RWPE2 (cell line): ENCODE measurements at places on chromosomes 13 and 19.
A peak's percentile ranks its signal among the peaks of the same experiment; 100 is the strongest.

- no peak for DNase-seq
These were observed 174.5 kb downstream of the USP12 start for GRCh38 chr13:26996965-26997752.

DNA sequence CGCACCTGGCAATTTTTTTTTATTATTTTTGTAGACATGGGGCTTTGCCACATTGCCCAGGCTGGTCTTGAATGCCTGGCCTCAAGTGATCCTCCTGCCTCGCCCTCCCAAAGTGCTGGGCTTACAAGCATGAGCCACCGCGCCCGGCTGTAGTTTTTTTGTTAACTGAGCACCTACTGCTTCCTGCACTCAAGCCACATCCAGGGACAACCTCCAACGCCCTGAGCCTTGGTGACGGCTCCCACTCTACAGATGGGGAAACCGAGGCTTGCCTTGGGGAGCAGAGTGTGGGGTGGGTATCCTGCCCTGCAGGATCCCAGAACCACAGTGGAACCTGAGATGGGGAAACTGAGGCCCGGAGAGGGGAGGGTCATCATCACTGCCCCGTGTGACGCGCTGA, 3.0 kb downstream of the ELANE start:
- DNase-seq, result no peak

- DNase-seq, result no peak
These were observed 8.1 kb downstream of the PTGIR start for GRCh38 chr19:46616631-46617322.

DNA sequence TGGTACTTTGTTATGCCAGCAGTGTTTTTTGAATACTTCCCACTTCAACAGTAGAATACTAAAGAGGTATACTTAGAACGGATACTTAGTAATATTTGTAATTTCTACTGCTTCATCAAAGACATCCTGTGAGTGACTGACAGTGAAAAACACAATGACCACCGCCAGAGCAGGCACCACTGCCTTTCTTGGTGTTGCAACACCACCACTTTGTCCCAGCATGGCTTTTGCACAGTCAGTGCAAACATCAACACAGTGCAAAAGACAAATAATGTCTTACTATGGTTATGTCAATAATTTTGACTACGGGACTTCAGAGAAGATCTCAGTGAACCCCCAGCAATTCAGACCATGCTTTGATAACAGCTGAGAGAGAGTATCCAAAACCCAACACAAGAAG, 220.5 kb downstream of the RBM26 start:
- no peak for DNase-seq

GRCh38 chr13:36872621-36873020, 47.4 kb downstream of the SMAD9 start:
- no peak for DNase-seq

- no peak for DNase-seq
These were observed 22.1 kb upstream of the ASF1B start for GRCh38 chr19:14158276-14159023.

GRCh38 chr19:2533686-2534422, 57.9 kb downstream of the GADD45B start:
- no peak for DNase-seq

DNA sequence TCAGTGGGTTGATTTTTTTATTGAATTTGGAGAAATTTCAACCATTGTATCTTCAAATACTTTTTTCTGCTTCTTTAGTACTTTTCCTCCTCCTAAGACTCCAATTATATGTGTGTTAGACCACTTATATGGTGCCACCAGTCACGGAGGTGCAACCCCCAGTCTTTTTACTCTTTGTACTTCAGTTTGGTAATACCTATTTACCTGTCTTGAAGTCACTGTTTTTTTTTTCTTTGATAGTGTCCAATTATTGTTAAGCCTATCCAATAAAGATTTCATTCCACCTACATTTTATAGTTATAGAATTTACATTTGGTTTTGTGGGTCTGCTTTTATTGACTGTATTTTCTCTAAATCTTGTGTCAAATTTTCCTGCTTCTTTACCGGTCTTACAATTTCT, 14.9 kb downstream of the ZNF283 start:
- DNase-seq, result no peak

GRCh38 chr19:19409631-19410030, 4.2 kb downstream of the GATAD2A start:
- DNase-seq, result no peak

DNA sequence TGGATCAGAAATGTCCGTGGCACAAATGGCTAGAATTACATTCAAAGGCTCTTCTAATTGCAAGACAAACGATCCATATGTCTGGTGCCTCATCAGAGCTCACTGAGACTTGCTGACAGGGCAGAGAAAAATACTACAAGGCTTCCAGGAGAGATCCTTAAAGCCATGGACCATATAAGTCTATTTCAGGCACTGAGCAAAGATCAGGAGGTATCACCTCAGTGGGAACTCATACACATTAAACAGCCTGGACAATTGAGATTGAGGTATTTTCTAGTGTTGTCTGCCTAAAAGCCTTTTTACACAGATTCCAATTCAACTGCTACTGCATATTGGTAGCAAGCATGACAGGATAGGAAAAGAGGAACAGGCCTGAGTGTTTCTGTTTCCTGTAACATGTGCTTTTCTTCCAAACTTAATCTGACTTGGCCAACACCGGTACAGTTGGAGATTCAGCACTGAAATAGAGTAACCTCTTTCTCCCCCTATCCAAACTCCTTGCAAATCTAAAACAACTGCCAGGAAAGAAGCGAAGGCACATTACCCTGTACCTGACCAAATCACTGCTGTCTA, 65.9 kb downstream of the SERP2 start:
- no peak for DNase-seq

GRCh38 chr13:113094410-113094800, 11.2 kb upstream of the F7 start:
- no peak for DNase-seq

DNA sequence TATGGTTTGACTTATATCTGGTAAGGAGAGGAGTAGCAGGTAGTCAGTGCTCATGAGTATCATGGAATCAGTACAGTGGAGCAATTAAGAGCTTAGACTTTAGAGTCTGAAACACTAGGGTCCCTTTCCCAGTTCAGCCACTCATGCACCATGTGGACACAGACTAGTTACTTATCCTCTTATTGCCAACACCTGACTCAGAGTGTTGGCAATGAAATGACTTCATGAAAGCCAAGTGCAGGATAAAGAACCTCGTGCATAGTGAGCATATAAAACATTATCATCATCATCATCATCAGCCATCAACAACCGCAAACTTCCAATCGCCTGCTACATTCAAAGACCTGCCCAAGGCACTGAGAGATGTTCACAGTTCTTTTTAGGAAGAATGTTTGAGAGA, 164.2 kb downstream of the FOXO1 start:
- no peak for DNase-seq

DNA sequence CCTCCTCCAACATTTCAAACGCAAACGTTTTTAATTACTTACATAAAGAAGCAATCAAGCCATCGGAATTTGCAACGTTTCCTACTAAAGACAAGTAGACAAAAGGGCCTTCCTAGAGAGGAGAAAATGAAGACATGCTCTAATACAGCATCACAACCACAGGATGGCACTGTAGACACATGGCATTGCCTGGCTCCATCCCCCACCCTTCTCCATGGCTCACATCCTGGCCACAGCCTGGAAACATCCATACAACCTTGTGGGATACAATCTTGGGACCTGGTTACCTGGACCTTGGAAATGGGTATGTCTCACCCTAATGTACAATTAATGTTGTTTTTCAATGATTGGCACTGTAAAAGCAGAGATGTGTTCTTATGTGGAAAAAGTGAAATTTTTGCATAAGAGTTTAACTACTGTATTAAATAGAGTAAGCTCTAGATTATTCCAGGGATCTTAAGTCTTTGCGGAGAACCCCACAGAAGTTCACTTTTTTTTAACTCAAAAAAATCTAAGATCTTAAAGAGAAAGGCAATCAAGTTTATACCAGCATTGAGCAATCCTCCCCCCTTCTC, 21.5 kb downstream of the EBPL start:
- DNase-seq, result no peak

GRCh38 chr19:48685583-48685982, 10.2 kb upstream of the FUT2 start:
- DNase-seq, result no peak

GRCh38 chr13:89831157-89831556, 1516.3 kb upstream of the MIR17HG start:
- no peak for DNase-seq

- DNase-seq, result no peak
These were observed 53.7 kb upstream of the PRR20A start for GRCh38 chr13:57087006-57087405.

DNA sequence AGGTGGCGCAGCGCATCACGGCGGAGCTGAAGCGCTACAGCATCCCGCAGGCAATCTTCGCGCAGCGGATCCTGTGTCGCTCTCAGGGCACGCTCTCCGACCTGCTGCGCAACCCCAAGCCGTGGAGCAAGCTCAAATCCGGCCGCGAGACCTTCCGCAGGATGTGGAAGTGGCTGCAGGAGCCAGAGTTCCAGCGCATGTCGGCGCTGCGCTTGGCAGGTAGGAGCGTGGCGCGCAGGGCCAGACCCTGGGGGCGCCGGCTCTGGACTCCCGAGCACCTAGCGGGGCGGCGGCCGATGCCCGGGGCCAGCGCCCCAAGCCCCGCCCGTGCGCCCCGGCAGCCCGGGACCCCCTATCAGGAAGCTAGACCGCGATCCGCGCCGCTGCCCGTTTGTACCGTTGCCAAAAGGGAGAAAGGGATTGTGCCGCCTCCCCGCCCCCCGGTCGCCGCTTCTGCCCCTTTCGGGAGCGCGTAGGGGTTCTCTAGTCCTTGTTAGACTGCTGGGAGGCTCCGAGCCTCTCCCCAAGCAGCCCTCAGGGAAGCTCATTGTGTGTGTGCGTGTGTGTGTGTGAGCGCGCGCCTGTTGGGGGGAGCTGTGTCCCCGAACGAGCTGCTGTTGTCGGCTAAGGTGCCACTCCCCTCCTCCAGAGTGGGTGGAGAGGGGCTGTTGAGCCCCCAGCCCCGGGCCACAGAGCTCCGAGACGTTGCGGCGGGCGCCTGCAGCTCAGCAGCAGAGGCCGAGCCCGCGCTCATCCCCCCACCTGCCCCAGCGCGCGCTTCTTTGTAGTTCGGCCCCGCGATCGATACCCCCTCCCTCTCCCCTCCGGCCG, 1.5 kb downstream of the ONECUT3 start:
- no peak for DNase-seq

GRCh38 chr19:27974082-27974513, 1238.9 kb downstream of the UQCRFS1 start:
- DNase-seq, result no peak

- DNase-seq, result no peak
These were observed 10.5 kb downstream of the POP4 start for GRCh38 chr19:29616541-29616940.

- DNase-seq, result peak; percentile 83
These were observed at the start of gene UBE2L5 for GRCh38 chr13:30422054-30422839. TSS of gene UBE2L5 (plus strand) at chr13:30422493. CDS start at chr13:30427991, 5,498 bp downstream.

GRCh38 chr13:96982672-96983071, 11.6 kb downstream of the OXGR1 start:
- DNase-seq, result no peak

- DNase-seq, result no peak
These were observed 2.4 kb upstream of the NTN5 start for GRCh38 chr19:48674921-48675824.

- DNase-seq, result no peak
These were observed 1043.6 kb downstream of the UQCRFS1 start for GRCh38 chr19:28169168-28169887.

GRCh38 chr19:5782945-5783919, 1.3 kb downstream of the PRR22 start:
- DNase-seq, result no peak

DNA sequence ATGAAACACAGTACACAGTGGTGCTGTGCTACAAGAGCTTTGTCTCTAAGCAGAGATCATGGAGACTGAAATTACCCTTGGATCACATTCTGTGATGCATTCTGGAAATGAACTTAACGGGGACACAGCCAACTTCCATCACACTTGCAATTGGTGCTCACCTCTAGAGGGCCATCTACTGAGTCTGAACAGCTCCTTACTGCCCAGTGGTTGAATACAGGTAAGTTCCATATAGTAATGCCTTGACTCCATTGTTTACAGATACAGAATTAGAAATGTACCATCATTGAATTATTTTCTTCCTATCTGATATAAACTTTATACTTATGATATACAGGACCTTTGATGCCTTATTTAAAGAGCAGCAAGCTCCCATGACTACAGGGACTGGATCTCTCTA, 686.4 kb downstream of the PCDH9 start:
- no peak for DNase-seq

- DNase-seq, result no peak
These were observed 12.6 kb downstream of the CD37 start for GRCh38 chr19:49347835-49348234.

DNA sequence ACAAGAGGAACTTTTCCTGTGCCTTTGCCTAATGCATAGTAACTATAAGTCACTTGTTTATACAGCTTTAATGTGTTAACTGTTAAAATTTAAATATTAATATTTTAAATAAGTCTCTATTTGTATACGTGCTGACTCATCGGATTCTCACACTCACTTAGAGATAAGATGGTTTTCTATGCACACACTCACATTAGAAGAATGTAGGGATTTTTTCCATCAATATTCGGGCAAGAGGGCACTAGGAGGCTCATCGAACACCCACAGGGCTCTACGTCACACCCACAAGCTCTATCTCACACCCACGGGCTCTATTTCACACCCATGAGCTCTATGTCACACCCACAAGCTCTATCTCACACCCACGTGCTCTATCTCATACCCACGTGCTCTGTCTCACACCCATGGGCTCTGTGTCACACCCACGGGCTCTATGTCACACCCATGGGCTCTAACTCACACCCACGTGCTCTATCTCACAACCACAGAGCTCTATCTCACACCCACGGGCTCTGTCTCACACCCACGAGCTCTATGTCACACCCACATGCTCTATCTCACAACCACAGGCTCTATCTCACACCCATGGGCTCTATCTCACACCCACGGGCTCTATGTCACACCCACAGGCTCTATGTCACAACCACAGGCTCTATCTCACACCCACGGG, 73.4 kb downstream of the COL4A2 start:
- DNase-seq, result no peak

DNA sequence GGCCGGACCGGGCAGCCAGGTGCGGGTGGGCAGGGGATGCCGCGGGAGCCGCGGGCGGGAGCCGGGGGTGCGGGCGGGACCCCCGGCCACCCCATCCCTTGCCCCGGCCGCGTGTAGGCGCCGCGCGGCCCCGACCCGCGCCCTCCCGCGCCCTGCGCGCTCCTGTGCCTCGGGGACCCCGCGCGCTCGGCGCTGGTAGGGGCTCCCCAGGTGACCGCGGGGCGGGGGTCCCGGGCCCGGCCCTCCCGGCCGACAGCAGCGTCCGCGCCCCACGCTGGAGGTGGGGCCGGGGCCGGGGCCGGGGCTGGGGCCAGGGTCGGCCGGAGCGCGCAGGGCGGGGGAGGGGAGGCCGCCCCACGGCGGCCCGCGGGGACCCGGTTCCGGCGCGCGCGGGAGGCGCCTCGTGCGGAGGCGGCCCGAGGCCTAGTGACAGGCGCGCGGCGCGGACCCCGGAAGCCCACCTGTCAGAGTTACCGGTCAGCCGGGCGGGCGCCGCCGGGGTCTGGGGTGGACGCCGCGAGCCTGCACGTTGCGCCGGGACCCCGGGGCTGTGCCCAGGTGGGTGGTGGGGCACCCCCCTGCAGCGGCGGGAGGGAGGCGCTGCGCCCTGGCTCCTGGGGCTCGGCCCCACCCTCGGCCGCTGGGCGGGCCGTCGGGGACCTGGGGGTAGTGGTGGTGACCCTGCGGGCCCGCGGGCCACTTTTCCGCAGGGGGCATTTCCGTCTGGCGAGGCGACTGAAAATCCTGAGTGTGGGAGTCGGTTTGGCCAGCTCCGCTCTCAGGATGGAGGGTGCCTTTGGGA, 518 bp downstream of the TFDP1 start:
- peak; percentile 50 for DNase-seq

GRCh38 chr19:310781-311496, 19.7 kb upstream of the PLPP2 start:
- DNase-seq, result no peak

- no peak for DNase-seq
These were observed 351.9 kb downstream of the EFNB2 start for GRCh38 chr13:106183410-106184065.
